ENCODE measurements at places on chromosomes 3 and 15.
A peak's percentile ranks its signal among the peaks of the same experiment; 100 is the strongest.

DNA sequence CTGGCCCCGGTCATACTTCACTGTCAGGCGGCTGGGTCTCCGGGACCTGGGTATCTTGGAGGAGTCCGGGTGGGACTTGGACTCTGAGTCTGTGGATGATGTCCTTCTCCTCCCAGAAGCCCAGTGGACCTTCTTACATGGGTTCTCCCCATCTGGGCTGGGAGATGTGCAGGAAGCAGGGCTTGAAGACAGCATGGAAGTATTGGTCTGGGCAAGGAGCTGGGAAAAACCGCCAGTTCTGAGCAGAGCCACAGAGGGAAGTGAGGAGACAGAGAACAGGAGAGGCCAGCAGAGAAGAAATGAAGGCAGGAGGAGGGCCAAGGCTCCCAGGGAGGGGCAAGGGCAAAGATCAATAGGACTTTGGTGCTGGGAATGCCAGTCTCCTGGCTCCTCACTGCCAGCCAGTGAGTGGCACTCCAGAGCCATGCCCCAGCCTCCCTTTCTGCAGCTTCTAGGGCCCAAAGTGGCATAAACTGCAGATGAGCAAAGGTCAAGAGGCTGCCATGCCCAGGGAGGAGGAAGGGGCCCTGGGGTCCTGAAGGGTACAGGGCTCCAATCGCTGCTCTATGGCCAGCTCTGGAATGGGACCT lies at the start of gene PPP1R14D:
TSS of gene PPP1R14D (minus strand) at position 262 of the 590 bp plus-strand sequence. CDS start at position 195, 67 bp downstream.
- DNase-seq: no peak

DNA sequence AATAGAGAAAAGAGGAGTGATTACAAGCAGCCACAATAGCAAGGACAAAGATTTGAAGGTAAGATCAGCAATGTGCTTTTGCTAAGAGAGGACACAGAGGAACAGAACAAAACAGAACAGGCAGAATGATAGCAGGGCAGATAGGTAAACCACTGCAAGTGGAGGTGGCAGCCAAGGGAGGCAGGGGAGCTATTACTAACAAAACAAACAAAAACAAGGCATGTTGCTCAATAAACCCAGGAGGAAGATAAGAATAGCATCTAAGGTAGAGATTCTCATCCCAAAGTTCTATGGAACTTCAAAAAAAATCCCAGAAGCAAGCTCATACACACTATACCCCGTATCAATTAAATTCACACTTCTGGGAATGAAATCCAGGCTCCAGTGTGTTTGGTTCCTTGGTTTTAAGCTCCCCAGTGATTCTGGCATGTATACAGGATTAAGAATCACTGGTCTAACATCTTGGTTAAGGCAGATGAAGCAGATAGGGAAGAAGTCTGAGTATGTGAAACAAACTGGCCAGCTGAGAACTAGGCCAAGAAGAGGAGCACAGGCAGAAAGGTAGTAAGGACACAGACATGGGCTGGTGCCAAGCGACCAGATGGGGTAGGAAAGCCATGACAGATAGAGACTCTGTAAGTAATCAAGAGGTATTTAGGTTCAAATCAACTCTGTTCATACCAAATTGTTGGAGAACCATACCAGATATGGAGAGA lies 189.2 kb downstream of the DTWD1 start:
- no peak for DNase-seq

- no peak for DNase-seq
These were observed 702 bp downstream of the ARHGEF3 start for GRCh38 chr3:56800832-56801661.

- DNase-seq: no peak
These were observed 10.0 kb upstream of the TGM5 start for GRCh38 chr15:43276563-43277200.

DNA sequence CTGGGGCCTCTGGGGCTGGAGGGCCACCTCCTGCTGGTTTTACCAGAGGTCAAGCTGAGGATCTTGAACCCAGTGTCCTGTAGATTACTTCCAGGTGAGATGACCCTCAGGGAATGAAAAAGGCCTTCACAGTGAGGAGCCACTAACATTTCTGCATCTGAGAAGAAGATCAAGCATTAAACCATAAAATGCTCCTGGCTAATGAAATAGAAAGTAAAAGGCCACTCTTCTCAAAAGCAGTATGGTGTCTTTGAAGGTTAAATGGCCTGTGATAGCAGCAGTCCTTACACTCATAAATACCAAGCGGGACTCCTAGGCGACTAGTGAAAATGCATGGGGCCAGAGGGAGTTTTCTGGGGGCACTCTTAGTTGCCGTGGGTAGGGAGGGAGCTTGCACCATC lies 47.0 kb upstream of the RGMA start:
- no peak for DNase-seq

DNA sequence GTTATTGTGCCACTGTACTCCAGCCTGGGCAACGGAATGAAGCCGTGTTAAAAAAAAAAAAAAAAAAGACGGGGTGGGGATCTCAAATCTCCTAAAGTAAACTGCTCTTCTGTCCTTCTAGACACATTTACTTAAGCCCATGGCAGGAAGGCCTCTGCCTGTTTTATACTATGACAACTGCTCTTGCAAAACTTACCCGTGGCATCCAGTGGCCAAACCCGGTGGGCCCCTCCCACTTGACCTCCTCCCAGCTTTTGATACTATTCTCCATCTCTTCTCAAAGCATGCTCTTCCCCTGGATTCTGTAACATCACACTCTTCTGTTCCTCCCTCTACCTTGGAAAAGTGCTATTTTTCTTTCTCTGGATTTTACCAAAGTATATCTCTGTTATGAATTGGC lies 112.2 kb downstream of the RFTN1 start:
- DNase-seq: no peak

DNA sequence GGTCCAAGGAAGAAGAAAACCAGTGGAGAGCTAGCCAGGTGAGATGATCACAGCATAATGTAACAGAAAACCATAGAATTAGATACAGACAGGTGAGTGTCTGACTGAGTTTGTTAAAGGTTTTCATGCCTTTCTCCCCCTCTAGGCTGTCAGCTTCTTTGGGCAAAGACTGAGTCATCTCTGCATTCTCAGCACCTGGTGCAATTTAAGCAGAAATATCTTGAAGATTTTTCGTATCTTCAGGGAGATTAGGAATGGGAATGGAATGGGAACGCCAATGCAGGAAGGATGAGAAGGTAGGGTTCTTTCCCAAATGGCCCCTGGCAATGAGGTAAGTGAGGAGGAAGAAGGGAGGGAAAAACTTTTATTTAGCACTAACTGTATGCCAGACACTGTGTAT lies 122.0 kb upstream of the SLC7A14 start:
- DNase-seq: no peak

DNA sequence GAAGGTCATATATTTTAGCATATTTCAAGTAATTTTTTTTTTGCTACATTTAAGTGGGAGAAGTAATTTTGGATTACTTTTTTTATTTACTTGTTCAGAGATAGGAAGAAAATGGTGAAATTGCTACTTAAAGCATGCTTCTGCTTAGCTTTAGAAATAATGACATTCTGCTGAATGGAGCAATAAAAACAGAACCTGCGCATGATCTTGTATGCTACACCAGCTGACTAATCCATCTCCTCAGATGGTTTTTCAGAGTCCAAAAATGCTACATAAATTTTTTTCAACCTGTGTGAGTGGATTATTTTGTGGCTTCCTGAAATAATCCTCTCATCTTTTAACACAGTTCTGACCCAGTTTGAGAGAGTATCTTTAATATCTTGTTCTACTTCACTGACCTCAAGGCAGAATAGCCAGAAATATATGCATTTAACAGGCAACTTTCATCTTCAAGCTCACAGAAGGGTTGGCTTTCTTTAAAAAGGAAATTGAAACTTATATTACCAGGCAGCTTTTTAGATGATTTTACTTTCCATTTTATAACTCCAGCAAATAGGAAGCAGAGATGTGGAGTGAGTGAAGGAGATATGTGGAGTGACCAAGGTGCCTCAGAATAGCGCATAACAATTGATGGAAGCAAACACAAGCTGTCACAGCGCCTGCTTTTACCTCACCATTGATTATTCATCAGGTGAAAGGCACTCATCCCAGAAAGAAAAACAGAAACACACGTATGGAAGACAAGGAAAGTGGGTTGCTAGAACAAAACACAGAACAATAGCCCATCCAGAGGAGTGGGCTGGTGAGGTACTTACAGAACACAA lies 136.6 kb downstream of the TGFBR2 start:
- DNase-seq: peak; percentile 16

DNA sequence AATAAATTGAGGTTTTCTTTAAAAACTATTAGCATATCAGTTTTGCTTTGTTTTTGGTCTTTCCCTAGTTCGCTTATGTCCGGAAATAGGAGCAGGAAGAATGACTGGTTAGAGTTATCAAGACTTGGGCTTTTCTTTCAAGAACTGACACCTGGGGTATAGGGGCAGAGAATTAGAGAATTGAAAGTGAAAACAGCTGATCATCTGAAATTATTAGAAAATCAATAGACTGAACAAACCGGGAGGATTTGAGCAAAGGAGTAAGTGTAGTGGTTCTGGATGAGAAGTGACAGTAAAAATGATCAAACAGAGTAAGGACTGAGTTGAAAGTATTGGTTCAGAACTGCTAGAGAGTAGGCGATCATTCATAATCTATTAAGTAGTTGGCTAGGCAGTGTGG lies 6.0 kb downstream of the MINDY2 start:
- no peak for DNase-seq

GRCh38 chr3:74538669-74539068 lies 75.8 kb downstream of the CNTN3 start:
- DNase-seq: no peak

DNA sequence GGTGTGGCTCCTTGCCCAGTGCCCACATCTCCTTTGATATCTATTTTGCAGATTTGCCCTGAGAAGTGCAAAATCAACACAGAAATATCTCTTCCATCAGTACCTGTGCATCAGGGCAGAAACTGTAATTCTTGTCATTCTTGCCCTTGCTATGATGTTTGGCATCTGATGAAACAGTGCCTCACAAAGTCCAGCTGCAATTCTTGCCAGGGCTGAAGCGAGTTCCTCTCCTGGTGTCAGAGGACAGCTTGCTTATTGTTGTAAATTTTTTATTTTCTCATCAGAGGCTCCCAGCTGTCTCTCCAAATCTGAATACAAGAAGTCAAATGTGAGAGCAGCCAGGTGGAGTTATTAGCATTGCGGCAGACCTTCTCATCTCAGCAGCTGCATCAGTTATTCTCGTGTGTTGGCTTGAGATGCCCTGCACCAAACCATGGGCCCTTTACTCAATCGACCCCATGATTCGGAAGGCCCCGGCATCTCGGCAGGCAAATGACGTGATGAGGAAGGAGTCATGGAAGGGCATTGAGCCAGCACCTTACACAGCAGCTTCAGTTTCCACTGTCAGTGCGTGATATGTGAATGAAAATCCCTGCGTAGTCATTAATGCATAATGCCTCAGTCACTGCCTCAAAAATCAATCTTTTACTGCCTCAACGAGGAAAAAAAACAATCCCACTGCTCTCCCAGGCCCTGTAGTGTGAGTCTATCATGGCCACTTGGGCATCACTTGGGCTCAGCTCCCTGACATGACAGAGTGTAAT lies 93.4 kb downstream of the CCNL1 start:
- DNase-seq: no peak

GRCh38 chr3:111890051-111890580 lies 31.1 kb downstream of the PHLDB2 start:
- DNase-seq: no peak

GRCh38 chr15:60982249-60982910 lies 246.7 kb downstream of the RORA start:
- DNase-seq: no peak

GRCh38 chr3:139378587-139379241 lies 10.7 kb downstream of the COPB2 start:
- peak; percentile 51 for DNase-seq

DNA sequence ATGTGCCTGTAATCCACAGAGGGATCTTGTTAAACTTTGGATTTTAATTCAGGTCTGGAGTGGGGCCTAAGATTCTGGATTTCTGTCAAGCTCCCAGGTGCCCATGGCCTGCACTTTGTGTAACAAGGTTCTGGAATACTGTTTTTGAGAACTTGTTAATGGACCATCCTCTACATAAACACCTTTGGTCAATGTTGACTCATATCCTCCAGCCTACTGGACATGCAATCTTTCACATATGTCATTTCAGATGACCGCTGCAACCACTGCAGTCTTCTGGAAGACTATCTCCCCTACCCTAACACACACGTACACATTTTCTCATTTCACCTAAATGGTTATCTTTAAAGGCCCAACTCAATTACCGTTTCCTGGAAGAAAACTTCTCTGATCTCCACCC lies 302.1 kb upstream of the TPRG1 start:
- no peak for DNase-seq

- DNase-seq: no peak
These were observed 113.5 kb downstream of the FNDC3B start for GRCh38 chr3:172152874-172153273.

- DNase-seq: no peak
These were observed 220.7 kb upstream of the SEMA6D start for GRCh38 chr15:47496343-47497185.

DNA sequence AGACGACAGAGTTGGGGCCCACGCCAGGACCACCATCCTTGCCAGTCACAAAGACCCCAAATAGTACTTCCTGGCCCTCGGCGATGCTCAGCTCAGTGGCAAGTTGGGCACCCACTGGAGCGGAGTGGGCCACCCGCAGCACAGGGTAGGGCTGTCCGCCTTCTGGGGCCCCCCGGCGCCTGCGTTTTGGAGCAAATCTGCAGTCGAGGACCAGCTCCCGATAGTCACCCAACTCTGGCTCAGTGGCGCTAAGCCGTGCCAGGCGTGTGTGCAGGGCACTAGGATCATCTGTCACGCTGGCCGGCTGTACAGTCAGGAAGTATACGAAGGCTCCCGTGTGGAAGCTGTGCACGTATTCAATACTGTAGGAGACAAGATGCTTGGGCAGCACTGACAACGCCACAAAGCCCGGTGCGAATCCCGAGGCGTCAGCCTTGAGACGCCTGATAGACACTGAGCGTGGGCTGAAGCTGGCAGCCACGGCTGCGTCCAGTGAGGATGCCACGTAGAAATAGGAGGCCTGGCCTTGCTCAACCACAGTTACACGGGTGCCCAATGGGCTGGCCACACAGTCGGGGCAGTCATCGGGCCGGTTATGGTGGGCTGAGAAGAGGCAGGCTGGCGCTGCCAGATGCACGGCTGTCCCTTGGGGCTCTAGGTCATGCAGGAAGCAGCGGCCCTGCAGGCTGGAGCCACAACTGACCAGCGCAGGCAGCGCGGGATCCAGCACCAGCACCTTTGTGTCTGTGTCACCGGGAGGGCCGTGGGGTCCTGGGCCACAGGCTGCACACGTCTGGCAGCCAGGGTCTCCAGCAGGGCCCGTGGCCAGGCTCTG lies 945 bp downstream of the MST1R start:
- no peak for DNase-seq

GRCh38 chr3:23547905-23548650 lies 257.7 kb upstream of the UBE2E1 start:
- DNase-seq: no peak

DNA sequence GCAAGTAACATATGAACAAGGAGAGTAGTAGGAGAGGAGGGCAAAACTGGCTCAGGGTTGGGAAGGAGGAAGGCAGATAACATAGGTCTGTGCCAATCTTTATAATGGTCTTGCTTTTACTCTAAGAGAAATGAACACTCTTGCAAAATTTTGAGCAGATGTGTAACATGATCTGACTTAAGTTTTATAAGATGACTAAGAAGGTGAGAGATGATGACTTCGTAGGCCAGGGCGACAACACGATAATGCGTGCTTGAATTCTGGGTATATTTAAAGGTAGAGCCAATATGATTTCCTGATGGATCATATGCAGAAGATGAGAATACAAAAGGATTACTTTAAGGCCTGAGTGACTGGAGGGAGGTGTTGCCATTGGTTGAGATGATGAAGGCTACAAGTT lies 265.4 kb upstream of the KCNMB2 start:
- DNase-seq: no peak
